Amniotic epithelial cell (primary cell): ENCODE measurements at places on chromosomes 2 and 18.

GRCh38 chr2:49162151-49162550 lies 7.8 kb upstream of the FSHR start:
- peak; percentile 66 for DNase-seq

- no peak for DNase-seq
Observed at GRCh38 chr2:207663870-207664545, 38.8 kb upstream of the METTL21A start.

GRCh38 chr2:42049221-42050009 lies 1.6 kb downstream of the PKDCC start:
- no peak for DNase-seq

DNA sequence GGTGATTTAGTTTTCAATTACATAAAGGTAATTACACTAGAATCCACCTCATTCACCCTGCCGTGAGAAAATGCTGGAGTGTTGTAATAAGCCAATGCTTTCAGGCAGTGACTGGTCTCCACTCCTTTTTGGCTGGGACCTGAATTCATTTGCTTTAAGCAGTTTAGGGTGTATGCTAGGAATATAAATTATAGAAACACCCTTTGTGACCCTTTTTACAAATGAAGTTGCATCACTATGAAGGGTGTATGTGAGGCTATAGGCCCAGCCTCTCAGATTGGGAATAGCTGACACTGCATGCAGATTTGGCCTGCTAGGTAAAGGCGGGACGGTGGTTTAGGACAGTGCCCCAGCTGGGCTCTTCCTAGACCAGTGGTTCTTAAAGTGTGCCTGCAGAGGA lies 50.8 kb upstream of the NFE2L2 start:
- DNase-seq: no peak

DNA sequence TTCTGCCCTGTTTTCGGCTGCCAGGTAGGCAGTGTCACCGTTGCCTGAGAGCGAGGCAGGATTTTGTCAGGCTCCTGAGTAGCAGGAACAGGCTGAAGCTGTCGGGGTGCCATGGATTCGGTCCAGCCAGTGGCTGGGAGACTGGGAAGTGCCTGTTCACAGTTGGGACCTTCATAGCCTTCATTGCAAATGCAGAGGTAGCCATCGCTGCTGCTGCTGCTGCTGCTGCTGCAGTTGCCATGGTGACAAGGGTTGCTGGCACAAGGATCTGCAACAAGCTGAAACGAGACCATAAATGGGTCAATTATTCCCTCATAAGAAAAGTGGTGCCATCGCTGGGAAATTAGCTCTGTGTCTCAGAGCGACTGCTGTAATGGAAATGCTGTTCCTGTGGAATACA lies 122.7 kb downstream of the DNER start:
- DNase-seq: no peak

GRCh38 chr2:14761118-14761517 lies 128.6 kb downstream of the LRATD1 start:
- DNase-seq: no peak

GRCh38 chr2:23426263-23426905 lies 41.4 kb downstream of the KLHL29 start:
- DNase-seq: peak; percentile 66
